ENCODE measurements at places on chromosomes 1 and 21.
A peak's percentile ranks its signal among the peaks of the same experiment; 100 is the strongest.

DNA sequence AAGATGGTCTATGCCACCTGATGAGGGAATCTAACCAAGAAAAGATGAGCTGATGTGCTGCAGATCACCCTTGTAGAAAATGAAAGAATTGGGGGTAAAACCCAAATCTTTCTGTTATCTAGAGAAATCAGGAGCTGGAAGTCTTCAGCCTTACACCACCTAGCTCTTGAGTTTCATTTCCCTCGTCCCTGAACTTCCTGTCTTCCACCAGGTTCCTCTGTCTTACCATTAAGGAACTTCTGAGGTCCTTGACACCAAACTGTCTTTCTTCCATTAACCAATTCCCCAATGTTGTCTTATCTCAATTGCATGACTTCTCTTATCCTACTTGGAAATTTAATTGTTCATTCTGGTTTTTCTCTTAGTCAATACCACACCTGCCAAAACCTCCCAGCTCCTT, 31.5 kb downstream of the LPAR3 start:
- no peak for DNase-seq

DNA sequence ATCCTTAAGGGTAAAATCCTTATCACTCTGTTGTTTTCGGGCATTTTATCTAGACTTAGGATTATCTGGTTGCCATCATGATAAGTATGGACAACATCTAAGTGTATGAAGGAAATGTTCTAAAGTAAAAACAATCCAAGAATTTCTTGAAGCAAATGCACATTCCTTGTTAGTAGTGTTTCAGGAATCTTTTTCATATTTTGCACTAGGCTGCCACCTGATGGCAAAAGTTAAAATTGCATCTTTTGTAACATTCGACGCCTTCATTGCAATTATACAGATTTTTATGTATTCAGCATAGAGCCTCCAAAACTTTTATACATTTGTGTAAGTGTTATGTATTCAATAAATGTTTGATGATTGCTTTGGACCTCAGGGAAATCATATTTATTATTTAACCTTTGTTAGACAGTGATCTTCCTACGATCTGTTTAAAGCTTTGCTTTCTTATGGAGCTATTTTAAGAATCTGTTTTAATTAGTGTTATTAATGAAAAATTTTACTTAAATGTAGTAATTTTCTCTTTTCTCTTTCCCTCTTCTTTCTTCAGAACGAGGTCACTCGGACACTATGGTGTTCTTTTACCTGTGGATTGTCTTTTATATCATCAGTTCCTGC, 49.4 kb upstream of the KIAA1614 start:
- DNase-seq: peak; percentile 67

DNA sequence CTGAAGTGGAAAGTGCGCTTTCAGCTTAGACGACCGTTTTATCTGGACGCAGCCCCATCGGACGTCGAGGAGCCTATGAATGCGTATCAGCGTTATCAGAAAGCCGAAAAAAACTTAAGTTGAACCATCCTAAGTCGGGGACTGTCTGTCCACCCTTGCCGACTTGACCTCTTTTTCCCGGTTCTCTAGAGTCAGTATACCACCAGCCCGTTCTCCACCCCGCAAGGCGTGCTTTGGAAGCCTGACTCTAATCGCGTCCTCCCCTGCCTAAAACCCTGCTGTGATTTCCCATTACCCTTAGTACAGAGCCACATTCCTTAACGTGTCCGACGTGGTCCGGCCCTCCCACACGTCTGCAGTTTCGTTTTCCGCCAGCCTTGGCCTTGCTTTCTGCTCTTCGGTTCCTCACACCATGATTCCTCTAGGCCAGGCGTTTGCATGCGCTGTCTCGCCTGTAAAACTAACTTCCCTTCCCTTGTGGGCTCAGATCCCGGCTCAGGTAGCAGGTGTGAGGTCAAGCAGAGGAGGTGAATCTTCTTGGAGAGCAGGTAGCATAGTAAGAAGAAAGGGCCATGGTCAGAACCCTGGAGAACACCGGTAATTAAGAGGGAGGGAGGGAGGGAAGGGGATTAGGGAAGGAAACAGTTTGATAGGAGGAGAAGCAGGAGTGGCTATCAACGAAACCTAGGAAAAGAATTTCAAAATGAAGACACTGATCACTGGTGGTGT, 865 bp downstream of the ADPRS start:
- DNase-seq: peak; percentile 59

GRCh38 chr1:51301152-51301843, 29.1 kb downstream of the TTC39A start:
- peak; percentile 33 for DNase-seq

DNA sequence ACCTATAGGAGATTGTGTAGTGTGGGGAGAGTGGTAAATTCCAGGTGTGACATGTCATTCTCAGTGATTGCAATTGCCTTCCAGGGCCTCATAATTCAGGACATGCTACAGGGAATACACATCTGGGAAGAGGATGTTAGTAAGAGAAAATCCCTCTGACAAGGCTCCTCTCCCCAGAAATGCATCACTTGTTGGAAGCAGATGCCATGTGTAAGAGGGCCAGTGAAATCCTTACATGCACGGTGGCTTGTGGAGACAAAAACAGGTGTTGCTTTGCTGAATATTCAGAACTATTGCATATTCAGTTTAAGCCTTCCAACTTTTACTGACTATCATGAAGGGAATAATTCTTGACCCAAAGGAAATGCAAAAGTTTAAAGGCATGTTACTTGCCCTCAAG, 503.4 kb downstream of the NEGR1 start:
- no peak for DNase-seq

DNA sequence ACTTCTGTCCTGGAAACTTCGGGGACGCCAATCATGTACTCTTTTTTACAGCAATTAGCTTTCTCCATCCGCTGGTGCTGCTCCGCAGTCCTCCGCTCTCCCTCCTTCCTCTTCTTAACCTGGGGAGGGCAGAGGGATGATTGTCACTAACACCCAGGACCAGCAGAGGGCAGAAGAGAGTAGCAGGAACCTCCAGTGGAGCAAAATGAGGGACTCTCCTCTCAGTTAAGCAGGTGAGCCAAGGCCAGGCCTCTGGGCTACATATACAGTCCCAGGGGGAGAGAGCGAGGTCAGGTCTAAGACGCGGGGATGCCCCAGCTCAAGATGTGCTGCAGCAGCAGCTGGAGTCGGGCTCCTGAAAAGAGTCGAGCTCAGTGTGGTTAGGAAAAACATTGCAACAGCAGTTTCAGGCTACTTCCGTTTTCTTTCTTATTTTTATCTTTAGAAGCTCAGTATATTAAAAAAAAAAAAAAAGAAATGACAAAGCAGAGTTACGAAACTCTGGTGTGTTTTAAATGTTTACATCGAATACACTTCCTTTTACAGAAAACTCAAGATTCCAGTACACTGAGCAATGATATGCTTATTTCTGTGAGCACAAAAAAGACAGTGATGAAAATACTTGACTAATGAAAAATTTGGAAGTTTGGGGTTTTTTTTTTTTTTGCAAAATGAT, 25.7 kb upstream of the NLRP3 start:
- DNase-seq: peak; percentile 60

DNA sequence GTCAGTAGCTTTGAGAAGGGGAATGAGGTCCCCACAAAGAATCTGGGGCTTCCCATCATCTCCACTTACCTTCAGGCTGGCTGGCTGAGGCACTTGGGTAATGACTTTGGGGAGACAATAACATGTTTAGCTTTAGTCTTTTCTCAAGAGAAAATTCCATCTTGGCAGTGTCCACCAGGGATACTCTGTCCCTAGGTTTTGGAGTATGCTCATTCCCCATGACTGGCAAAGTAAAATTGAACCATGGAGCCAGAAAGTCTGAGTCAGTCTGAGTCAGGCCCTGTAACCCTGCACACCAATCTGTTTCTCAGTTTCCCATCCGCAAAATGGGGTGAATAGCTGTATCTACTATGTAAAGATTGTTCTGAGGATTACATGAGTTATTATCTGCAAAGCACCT, 28.2 kb downstream of the RUNX1 start:
- DNase-seq: peak; percentile 24

GRCh38 chr21:29144736-29145353, 14.4 kb downstream of the MAP3K7CL start:
- DNase-seq: no peak

DNA sequence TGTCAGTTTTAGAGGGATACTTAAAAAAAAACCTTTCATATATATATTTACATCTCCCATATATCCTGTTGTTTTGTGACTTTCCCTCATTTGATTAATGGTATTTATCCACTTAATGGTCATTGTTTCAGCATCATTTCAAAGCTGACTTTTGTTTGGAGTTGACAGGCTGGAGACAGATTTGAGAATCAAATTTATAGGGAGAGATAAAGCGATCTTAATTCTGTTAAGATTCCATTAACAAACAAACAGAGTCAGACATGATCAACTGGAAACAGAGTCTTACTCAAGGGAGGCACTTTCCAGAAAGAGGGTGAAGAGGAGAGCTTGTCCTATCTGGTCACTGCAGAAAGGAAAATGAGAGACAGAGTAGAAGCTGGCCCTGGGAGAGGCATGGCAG, 283.4 kb downstream of the TTLL7 start:
- DNase-seq: no peak

DNA sequence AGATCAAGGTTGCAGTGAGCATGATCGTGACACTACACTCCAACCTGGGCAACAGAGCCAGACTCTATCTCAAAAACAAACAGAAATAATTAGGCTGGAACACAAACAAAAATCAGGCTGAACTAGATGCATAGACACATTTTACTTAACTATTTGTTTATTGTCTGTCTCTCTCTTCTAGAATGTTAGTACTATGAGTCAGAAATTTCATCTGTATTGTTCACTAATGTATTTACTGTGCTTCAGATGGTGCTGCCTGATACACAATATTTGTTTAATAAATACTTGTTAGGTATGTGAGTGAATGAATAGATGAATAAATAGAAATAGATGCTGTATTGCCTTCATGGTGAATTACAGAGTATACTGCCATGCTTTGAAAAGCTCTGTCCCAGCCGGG, 6.0 kb upstream of the LIN28A start:
- DNase-seq: no peak

DNA sequence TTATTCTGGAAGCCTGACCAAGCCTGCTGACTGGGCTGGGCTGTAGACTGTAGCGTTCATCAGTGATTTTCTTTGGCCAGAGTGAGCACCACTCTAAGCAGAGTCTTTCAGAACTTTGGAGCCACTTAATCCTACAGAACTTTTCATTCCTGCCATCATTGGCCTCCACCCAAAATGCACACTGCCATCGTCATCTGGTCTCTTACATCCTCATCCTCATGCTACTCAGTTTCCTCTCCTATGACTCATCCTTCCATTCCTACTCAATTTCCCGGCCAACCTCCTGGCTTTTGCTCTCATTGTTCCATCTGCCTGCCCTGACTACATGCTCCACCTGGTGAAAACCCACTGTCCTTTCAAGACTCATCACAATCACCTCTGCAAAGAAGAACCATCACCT, 233.8 kb upstream of the USP25 start:
- DNase-seq: peak; percentile 11

GRCh38 chr1:99438656-99439230, 174.5 kb downstream of the PLPPR4 start:
- no peak for DNase-seq

- no peak for DNase-seq
Measured at GRCh38 chr1:84401156-84401555, 2.9 kb downstream of the DNASE2B start.

DNA sequence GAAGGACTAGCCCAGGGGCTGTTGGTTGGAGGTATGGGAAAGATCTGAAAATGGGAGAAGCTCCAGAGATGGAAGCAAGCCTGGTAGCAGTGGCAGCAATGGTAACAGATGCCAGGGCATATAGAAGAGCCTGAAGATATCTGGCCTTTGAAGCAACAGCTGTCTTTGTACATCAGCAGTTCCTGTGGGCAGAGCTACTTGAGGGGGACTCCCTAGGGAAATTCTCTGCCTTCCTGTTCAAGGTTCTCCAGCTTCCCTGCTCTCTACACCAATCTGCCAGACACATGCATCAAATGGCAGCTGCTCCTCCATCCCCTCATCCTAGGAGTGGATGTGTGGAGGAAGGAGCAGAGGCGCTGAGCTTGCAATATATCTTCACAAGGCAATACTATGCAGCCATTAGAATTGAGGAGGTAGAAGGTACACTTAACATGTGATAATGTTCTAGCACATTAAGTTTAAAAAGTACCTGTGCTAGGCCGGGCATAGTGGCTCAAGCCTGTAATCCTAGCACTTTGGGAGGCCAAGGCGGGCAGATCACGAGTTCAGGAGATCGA, 2.2 kb downstream of the TMEM35B start:
- DNase-seq: no peak

GRCh38 chr1:28111157-28111556, 22.7 kb upstream of the EYA3 start:
- DNase-seq: no peak

- peak; percentile 48 for DNase-seq
Measured at GRCh38 chr1:210233495-210234328, 1.1 kb downstream of the SERTAD4 start.

DNA sequence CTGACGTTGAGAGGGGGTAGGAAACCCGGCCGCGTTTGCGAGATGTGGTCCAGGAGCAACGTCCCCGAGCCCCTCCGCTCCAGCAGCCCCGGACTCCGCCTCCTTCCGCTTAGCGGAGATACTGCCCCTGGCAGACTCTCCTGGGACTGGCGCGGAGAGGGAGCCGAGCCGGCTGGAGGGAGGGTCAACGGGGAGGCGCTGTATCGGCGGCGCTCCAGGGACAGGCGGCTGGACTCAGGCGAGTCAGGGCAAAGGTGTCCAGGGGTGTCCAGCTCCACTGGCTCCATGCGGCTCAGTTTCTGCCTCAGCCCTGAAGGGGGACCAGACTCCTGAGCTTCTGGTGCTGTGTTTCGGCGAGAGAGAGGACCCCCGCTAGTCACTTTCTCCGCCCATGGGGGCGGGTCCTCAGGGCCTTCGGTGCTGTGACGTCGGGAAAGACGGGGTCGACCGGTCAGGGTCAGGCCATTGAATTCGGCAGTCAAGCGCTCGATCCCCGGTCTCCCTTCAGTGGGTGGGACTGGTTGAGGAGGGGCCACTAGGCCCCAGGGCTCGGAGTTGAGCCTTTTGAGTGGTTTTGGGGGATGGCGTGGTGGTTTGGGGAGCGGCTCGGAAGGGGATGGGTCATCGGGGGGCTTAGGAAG, 2.8 kb upstream of the LIX1L start:
- peak; percentile 60 for DNase-seq

DNA sequence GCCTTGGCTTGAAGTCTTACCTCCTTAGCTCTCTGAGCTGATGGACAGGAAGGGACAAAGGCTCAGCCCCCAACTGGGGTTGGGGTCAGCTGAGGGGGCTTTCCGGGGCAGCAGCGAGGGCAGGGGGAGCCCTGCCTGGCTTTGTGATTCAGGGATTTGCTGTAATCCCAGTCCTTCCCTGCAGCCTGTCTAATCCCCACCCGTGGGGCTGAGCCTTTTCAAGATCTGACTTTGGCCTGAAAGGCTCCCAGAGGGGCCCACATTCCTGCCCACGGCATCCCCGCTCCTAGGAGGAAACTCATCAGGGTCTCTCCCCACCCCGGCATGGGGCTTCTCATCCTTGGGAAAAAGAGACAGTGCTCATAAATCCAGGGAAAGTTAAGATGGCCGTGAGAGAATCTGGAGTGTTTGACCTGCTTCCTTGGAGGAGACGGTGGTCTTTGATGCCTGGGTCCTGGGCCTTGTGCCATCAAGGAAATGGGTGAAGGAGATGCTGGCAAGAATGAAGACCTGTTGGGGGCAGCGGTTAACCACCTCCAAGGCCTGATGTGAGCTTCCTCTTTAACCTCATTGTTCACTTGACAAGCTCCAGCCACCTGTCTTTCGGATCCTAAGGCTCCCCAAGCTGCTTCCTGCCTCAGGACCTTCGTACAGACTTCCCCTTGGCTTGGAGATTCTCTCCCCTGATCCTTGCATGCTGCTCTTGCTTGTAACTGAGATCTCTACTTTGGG, 83.1 kb upstream of the WNT4 start:
- DNase-seq: no peak

- DNase-seq: no peak
Measured at GRCh38 chr1:94029130-94029993, 91.6 kb downstream of the ABCA4 start.

GRCh38 chr1:226934483-226935237, 5.4 kb upstream of the COQ8A start:
- DNase-seq: no peak

All from fibroblast of skin of scalp (primary cell).